AG08396 (cell line): ENCODE measurements at places on chromosomes 5 and 9.
A peak's percentile ranks its signal among the peaks of the same experiment; 100 is the strongest.

DNA sequence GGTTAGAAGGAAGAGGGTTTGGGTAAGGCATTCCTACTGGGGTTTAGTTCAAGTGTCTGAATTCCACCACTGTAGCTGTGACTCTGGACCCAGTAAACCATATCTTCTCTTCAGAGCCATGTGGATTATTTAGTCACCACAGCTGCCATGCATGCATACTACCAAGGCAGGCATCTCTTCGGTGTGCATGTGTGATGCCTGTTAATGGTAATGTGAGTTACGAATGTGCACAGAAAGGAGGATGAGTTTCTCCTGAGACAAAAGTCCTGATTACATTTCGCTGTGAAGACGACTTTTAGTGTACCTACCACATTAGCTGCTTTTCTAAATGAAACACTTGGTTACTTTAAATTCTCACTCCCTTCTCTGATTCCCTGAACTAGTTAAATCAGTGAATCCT is 9.3 kb downstream of the PBX3 start:
- DNase-seq: no peak

DNA sequence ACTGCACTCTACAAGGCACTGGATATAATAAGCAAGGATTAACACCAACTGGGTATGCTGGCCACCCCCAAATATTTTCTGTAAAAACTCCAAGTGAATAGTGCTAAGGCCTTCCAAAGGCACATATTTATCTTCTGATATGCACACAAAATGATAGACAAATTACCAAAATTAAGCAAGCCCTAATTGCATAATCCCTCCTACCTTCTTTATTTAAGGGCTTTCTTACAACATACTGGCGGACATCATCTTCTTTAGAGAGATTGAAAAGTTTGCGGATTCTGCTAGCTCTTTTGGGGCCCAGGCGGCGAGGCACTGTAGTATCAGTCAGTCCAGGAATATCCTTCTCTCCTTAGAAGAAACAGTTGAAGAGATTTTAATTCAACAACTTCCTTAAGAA is 1.9 kb downstream of the RPS6 start:
- DNase-seq: no peak

DNA sequence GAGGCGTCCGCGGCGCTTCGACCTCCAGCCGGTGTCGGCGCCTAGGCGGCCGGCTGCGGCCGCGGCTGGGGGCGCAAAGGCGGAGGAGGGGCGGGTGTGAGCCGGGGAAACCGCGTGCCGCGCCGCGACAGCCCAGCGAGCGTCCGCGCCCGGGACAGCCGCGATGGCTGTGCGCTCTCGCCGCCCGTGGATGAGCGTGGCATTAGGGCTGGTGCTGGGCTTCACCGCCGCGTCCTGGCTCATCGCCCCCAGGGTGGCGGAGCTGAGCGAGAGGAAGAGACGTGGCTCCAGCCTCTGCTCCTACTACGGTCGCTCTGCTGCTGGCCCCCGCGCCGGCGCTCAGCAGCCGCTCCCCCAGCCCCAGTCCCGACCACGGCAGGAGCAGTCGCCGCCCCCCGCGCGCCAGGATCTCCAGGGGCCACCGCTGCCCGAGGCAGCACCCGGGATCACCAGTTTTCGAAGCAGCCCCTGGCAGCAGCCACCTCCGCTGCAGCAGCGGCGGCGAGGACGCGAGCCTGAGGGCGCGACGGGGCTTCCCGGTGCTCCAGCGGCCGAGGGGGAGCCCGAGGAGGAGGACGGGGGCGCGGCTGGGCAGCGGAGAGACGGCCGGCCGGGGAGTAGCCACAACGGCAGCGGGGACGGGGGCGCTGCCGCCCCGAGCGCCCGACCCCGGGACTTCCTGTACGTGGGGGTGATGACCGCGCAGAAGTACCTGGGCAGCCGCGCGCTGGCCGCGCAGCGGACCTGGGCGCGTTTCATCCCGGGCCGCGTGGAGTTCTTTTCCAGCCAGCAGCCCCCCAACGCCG is 605 bp downstream of the CHSY3 start:
- DNase-seq: peak; percentile 53

DNA sequence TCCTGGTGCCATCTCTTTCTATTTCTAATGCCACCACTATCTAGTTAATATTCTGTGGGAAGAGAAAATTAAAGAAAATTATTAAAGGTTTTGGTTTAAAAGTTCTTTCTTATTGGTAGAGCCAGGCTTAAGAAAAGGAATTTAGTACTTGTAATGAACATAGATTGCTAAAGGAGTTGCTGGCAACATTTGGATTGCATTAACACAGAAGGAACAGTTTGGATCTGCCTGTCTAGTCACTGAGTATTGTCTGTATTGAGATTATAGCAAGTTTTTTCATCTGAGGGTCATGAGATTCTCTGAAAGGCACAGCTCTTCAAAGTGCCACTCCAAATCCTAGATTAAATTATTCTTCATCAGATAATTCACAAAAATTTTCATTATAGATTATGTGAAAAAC is 32.0 kb downstream of the FSD1L start:
- no peak for DNase-seq

DNA sequence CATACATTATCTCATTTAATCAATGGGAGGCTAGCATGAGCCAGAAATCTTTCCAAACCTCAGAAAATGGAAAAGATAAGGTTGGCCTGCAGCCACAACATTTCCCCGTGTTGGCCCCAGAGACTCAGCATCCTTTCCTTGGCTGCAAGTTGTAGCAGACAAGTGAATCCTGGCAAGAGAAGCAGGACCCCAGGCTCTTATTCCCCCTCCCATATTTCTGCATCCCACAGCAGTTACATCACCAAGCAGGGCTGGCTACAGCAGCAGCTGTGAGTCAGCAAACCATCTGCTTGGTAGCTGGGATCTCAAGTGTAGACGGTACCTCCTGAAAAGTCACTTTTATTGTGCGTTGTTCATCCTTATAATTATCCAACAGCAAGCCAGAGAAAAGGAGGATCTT is 212.4 kb downstream of the GNA14 start:
- DNase-seq: no peak

DNA sequence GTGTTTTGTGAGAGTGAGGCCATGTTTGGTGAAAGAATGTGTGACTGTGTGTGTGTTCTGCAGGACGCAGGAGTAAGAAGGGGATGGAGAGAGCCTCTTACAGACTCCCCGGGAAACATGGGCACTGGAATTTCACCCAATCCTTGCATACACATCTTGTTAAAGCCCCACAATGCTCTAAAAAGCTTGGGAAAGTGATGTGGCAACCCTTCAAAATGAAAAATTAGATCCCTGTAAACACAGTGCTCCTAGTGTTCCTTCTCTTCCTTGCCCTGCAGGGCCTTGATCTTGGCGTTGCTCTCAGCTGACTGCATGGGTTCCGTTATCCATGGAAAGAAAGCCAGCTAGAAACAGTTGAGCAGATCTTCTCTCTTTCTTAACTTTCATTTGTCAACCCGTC is 701.7 kb downstream of the SEMA5A start:
- DNase-seq: peak; percentile 19

- peak; percentile 49 for DNase-seq
Measured at GRCh38 chr9:131366761-131367401, 27.0 kb upstream of the PRRC2B start.

DNA sequence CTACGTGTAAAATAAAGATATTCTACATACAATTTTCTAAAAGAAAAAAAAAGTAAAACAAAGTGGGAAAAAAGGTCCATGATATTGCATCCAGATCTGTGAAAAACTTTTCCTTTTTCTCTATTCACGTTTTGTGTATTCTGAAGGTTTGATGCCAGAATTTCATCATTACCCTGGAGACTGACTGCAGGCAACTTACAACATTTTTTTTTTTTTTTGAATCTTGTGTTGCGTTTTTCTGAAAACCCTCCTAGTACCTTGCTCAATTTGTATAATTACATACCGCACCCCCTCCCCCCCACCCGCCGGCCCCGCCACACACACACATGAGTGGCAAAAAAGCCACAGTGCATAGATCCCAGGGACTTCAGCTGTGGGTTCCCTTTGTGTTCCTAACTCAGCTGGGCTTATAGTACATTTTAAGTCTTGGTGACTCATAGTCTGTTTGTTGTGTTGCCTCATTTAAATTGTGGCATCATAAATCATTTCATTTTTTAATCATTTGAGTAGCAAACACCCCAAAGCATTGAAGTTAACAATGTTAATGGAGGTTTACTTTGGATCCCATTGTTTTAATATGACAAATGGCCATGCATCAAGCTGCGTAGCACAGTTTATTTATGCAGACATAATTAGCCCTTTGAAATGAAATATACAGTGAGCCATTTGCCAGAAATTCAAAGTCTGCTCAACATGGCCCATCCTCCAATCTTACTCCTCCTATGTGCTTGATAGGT is 36.0 kb downstream of the PRDM6 start:
- DNase-seq: peak; percentile 13

- DNase-seq: no peak
Measured at GRCh38 chr9:16675131-16675530, 195.3 kb downstream of the BNC2 start.

GRCh38 chr5:172573120-172573882 is 67.8 kb upstream of the NEURL1B start:
- no peak for DNase-seq

DNA sequence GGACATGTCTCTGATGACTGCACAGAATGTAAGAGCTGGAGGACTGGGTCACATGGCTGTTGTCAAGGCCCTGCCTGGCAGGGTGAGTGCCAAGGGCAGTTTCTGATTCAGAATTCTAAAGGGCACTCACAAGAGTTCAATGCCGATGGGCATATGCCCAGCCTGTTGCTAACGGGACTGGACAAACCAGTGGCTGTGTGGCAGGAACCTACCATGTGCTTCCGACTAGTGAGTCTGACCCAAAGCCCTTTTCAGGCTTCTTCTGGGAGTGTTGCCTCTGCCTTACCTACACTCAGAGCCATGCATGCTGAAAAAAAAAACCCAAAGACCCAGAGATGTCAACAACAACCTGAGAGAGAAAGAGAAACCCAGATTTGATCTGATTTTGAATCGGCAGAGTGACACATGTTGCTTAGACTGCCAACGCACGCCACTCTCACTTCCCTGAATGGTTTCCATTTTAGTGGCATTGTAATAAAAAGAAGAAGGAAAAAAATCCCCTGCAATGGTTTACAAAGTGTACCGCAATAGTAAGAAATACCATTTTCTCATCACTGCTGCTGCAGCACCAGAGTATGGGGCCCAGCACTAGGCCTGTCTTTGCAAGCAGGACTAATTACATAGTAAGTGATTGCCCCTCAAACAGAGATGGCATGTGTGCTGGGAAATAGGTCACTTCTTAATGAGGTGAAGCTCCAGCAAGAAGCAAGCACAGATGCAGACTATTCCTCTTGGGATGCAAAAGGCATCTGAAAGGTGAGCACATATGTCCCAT is 194.3 kb downstream of the PALM2AKAP2 start:
- no peak for DNase-seq

- DNase-seq: no peak
Measured at GRCh38 chr5:160375166-160375565, 4.7 kb upstream of the C1QTNF2 start.

DNA sequence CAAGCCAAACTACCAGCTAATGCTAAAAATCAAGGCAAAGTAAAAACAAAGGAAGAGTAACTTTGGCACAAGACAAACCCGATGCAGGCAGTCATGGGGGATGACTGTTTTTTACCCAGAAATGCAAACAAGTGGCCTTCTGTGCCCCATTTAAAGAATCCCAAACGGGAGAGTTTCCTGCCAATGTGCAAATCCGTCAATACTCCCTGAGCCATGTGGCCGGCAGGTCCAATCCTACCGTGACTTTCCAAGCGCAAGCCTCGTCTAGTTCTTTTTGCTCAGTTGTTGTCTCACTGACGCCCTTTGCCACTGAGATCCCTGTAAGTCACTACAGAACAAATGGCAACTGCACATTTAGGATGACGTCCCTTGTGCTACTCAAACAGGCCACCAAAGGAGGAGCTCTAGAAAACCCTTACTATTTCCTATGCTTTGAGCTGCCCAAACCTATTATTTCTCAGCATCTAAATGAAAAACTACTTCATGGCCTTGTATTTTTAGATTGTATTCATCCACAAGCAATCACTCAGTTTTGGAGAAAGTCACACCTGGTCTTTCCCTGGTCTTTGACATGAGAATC is 43.4 kb downstream of the OTULIN start:
- no peak for DNase-seq
